Activated T-helper 1 cell treated with anti-CD3 and anti-CD28 coated beads, Interleukin-2, amount 50 U/mL, for 16 hours (primary cell): ENCODE measurements at places on chromosomes 2 and 18.

- no peak for DNase-seq
Measured at GRCh38 chr2:12320027-12320734, 396.6 kb upstream of the TRIB2 start.

DNA sequence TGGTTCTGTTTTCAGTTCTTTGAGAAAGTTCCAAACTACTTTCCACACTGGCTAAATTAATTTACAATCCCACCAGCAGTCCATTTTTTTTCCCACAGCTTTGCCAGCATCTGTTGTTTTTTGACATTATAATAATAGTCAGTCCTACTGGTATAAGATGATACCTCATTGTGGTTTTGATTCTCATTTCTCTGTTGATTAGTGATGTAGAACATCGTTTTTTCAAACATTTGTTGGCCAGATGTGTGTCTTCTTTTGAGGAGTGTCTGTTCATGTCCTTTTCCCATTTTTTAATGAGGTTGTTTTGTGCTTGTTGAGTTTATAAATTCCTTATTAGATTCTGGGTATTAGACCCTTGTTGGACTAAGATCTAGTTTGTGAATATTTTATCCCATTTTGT, 376.8 kb upstream of the NT5C1B start:
- DNase-seq = no peak

DNA sequence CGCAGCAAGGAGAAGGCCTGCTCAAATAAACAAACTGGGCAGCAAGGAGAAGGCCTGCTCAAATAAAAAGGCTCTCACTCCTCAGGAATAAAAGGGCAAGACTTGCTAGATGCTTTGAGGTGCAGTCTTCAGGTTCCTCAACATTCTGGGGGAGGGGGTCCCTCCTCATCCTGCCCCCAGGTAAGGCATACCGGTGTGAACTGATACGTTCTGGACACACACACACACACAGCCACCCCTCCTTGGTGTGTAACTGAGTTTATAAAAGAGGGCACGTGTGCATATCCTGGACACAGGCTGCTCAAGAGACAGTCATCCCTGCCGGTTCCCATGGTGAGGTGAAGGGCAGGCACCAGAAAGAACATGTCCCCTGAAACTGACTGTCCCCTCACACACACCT, 4.5 kb downstream of the TEX261 start:
- DNase-seq = no peak

DNA sequence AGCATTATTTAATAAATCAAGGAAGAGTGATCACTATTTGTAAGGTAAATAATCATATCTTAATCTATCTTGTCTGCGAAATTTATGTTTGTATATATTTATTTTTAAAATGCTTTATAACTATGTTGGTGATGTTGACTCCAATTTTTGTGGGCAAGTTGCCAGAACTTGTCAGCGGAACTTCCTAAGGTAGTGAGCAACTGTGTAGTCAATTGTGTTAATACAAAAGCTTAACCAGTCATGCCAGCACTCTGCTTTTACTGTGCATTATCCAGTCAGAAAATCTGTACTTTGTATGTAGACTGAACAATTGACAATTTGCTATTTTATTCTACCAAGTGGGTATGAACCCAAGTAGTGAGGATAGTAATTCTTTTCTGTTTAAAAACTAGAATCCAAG, 61.9 kb upstream of the RND3 start:
- DNase-seq = no peak

DNA sequence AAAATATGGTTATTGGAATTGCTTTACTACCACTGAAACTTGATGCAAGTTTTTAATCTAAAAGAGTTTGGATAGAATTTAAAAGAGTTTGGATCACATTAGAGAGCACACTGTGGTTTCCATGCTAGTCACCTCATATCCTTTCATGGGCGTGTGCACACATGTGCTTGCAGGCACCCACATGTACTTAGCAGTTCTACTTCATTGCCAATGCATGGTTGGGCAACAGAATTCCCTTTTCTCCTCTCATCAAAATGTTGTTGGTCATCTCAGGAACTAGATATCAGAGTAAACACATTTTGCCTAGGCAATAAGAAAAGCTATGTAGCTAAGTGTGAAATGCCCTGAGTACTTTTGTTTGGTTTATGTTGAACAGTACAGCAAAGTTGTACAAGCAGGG, 254.1 kb upstream of the RASGRP3 start:
- no peak for DNase-seq

- DNase-seq = no peak
Measured at GRCh38 chr2:20067992-20068584, 16.7 kb upstream of the LAPTM4A start.

GRCh38 chr2:15730545-15731212, 139.0 kb downstream of the DDX1 start:
- no peak for DNase-seq

- no peak for DNase-seq
Measured at GRCh38 chr2:64213532-64214275, 69.5 kb upstream of the PELI1 start.

GRCh38 chr2:210971431-210971830, 415.0 kb downstream of the CPS1 start:
- no peak for DNase-seq

- no peak for DNase-seq
Measured at GRCh38 chr2:219506802-219507526, 7.3 kb upstream of the ASIC4 start.
